Central memory CD4-positive, alpha-beta T cell (primary cell): ENCODE measurements at places on chromosomes 1 and 21.

DNA sequence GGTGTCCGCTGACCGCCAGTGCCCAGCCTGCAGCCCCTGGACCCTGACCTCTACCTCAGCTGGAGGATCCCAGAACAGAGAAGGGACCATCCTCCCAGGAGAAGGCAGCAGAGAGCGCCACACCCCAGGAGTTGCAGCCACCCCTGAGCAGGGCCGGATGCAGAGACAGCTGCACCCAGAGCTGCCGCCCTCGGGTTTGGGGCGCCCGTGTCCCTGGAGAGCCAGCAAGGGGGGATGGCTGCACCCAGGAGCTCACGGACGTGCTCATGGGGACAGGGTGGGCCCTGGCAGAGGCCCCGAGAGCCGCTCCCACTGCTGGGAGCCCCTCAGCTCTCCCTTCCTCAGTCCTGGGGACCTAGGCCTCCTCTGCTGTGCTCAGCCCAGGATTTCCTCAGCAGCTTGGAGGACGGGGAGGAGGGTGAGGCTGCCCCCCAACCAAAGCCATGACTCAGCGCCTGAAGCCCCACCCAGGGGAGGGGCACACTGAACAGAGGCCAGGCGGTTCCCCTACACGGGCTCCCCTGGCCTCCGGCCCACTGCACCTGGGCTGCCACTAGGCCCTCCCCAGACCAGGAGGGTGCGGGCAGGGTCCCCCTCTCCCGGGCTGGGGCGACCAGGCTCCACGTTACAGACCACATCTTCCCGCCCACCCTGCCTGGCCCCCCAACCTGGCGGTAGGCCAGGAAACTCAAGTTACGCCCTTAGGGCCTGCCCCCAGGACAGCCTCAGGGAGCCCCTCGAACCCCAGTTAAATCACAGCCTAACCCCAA is 2.2 kb downstream of the ACAP3 start:
- peak; percentile 51 for DNase-seq

- no peak for DNase-seq
These were observed 15.9 kb downstream of the LRRC8B start for GRCh38 chr1:89540406-89540970.

GRCh38 chr1:41626146-41626545 is 141.7 kb upstream of the EDN2 start:
- DNase-seq = no peak

GRCh38 chr1:201933840-201934430 is 12.4 kb downstream of the LMOD1 start:
- DNase-seq = no peak

DNA sequence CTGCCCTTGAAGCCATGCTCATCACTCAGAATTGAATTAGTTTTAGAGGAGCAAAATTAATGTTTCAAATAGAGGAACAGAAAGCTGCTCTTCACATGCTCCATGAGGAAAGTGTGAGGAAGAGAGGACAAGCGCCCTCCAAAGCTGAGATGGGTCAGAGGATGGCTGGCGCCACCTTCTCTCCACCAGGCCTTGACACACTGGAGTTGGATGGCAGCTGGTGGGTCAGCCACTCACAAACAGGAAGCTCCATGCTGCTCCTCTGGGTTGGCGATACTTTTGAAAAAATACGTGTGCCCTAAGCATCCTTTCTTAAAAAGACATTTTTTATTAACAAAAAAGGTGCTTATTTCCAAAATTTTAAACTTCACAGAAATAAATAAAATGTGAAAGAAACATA is 3.1 kb upstream of the CD2 start:
- no peak for DNase-seq

GRCh38 chr1:19621274-19621950 is 22.7 kb upstream of the NBL1 start:
- no peak for DNase-seq

DNA sequence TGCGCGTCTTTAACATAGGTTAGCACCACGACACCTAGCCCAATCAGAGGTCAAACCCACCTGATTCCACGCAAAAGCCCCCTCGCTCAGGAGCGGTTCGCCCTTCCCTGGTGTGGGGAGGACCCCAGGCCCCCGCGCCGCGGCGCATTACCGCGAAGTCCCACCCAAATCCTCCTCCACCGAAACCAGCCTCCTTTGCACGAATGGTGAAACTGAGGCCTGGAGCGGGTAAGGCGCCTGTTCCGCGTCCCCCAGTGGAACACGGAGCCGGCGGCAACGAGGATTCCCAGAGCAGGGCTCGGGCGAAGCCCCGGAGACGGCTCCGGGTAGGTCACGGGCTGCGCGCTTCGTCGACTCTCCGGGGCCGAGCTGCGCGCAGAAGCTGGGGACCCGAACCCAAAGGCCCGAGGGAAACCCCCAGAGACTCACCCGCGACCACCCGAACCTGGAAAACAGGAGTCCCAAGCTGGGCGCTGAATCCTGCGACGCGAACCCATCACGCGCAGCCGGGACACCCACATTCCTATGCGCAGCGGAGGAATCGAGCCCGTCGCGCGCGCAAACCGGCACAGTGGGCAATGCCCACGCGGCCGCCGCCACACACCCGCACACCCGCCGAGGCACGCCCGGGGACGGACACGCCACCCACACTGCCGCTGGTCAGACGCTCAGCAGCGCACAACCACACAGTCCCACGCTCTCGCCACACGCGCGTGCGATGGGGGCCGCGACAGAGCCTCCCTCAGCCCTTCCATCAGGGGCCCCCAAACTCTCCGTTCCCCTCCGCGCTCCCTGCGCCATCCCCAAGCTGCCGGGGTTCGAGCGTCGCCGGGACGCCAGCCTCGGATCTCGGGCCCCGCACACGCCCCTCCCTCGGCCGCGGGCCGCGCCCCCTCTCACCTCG is 507 bp downstream of the GLIS1 start:
- no peak for DNase-seq
